Camera-type eye (tissue), 1 donor: ENCODE measurements at places on chromosomes 2 and 18. TPM values are rescaled to one million over a fixed set of nuclear protein-coding genes. Genes with fewer than 3 reads are reported as not detected.

MPPE1 gene
- total RNA-seq, result 38.1 TPM

QPCT gene
- total RNA-seq, result 12.0 TPM

SALL3 gene
- 15.2 TPM for total RNA-seq

ANO7 gene
- 1.4 TPM for total RNA-seq

RAD51AP2 gene
- 0.27 TPM for total RNA-seq
